ENCODE measurements at places on chromosomes 12 and 14.

DNA sequence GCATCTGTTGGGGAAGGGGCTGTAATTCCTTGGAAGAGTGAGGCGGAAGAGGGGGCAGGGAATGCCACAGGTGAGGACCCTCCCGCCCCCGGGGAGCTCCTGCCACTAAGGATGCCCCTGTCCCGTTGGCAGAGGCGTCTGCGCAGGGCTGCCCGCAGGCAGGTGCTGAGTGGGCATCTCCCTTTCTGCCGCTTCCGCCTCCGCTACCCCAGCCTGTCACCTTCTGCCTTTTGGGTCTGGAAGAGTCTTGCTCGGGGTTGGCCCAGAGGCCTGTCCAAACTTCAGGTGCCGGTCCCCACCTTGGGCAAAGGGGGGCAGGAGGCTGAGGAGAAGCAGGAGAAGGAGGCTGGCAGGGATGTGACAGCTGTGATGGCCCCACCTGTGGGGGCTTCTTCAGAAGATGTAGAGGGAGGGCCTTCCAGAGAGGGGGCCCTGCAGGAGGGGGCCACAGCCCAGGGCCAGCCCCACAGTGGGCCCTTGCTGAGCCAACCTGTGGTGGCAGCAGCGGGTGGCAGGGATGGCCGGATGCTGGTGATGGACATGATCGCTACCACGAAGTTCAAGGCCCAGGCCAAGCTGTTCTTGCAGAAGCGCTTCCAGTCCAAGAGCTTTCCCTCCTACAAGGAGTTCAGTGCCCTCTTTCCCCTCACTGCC is 10.0 kb downstream of the VRTN start:
- DNase-seq = no peak

GRCh38 chr14:59150990-59151389 is 37.5 kb upstream of the DAAM1 start:
- no peak for DNase-seq

DNA sequence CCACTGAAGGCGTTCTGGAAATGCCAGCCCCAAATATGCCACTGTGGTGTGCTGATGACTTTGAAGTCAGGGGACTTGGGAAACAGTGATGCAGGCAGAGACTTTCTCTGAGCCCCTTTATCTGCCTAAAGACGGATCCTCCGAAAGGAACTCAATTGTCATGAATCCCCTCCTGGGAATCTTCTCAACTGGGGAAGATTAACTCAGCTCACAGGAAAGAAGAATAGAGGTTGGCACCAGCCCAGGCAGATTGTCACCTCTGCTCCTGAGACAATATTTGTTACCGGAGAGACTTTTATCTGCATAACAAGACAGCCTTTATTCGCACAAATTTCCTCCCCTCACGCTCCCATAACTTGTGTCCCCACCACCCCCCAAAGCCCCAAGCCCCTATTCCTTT is 414.4 kb downstream of the FUT8 start:
- DNase-seq = peak; percentile 31

DNA sequence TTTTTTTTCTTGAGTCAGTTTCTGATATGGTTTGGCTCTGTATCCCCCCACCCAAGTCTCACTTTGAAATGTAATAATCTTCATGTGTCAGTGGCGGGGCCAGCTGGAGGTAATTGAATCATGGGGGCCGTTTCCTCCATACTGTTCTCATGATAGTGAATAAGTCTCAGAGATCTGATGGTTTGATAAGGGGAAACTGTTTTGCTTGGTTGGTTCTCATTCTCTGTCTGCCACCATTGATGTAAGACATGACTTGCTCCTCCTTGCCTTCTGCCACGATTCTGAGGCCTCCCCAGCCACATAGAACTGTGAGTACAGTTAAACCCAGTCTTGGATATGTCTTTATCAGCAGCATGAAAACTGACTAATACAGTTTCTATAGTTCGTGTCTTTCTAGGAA is 42.9 kb downstream of the WNK1 start:
- peak; percentile 24 for DNase-seq

DNA sequence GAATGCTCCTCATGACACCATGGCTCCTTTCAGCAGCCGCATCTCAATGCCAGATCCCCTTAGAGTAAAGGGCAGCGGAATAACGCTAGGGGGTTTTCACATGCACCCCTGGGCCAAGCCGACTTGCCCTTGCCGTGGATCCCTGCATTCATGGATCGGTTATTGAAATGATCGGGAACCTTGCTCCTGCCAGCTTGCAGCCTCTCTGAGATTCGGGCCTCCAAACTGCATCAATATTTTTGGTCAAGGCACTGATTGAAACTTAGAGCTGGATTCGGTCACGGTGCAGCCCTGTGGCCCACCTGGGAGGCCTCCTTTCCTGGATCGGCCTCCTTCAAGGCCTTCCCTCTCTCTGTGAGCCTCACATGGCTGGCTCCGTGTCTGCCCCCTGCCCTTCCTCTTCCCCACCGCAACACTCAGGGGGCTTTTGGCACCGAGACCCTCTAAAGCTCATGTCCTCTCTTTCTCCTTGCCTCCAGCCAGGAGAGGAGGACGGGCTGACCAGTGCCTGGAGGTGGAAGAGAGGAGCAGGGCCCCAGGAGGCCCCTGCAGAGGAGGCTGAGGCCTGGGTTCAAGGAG is 1.8 kb downstream of the PTPN6 start:
- no peak for DNase-seq

- DNase-seq = no peak
Measured at GRCh38 chr14:104770851-104771272, 17.9 kb downstream of the SIVA1 start.

GRCh38 chr14:79693935-79694334 is 517.4 kb downstream of the DIO2 start:
- no peak for DNase-seq

- DNase-seq = no peak
Measured at GRCh38 chr12:114949058-114949820, 265.3 kb upstream of the TBX3 start.

GRCh38 chr12:79547044-79547734 is 143.6 kb downstream of the PAWR start:
- DNase-seq = peak; percentile 99

GRCh38 chr12:105083551-105084105 is 630 bp downstream of the ALDH1L2 start:
- DNase-seq = no peak

DNA sequence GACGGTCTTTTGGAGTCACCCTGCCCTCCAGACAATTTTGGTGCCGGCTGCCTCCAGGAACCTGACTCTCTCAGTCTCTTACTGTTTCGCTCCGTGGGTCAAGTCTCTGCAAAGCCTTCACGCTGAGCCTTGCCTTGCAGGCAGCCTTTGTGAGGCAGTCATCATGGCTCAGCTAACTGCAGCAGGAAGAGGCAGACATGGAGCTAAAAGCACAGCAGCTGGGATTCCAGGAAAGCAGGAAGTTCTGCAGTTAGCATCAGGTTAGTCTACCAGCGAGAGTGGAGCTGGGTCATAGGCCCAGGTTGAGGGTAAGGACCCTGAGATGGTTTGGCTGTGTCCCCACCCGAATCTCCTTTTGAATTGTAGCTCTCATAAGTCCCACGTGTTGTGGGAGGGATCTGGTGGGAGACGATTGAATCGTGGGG is 305.4 kb downstream of the PCNX1 start:
- no peak for DNase-seq

- DNase-seq = no peak
Measured at GRCh38 chr14:54784657-54785056, 118.0 kb downstream of the GCH1 start.

GRCh38 chr14:99133636-99134515 is 138.1 kb downstream of the BCL11B start:
- DNase-seq = peak; percentile 50

DNA sequence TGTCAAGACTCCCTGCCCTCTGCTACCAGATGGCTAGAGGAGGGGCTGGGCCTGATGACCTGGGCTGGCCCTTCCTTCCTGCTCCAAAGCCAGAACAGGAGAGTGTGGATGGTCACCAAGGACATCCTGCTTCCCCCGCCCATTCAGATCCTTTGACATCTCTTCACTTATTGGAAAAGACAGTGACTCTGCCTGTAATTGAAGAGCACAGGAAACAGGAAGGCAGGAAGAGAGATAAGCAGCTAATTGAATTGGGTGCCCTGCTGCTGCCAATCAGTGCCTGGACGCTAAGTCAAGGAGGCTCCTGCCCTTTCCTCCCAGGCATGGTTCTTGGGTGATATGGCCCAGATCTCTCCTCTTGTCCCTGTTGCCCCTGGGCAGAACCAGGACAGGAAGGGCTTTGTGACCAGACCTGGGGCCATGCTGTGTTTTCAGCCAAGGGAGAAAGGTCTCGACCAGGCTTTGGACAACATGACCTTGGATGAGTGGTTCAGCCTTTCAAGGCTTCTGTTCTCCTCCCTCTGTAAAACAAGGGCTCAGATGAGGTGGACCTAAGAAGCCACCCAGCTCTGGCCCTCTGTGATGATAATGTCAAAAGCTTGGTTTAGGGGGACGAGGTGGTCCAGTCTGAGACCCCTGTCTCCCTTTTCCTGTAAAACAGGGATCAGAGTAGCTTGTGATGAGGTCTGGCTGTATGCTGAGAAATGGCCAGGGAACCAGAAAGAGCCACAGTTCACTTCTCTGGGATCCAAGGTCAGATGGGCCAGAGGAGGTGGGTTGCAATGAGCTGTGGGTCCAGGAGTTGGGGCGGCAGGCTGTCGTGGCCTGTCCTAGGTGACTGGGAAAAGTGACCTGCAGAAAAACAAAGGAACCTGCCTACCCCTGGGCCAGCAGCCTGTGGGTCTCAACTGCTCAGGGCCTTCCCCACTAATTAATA is 38.8 kb downstream of the FAM222A start:
- peak; percentile 91 for DNase-seq

DNA sequence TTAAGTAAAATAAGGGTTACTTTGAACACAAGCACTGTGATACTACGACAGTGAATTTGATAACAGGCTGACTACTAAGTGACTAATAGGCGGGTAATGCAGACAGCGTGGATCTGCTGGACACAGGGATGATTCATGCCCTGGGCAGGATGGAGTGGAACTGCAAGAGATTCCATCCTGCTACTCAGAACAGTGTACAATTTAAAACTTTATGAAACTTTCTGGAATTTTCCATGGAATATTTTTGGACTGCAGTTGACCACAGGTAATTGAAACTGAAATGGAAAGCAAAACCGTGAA is 46.0 kb downstream of the YEATS4 start:
- no peak for DNase-seq

DNA sequence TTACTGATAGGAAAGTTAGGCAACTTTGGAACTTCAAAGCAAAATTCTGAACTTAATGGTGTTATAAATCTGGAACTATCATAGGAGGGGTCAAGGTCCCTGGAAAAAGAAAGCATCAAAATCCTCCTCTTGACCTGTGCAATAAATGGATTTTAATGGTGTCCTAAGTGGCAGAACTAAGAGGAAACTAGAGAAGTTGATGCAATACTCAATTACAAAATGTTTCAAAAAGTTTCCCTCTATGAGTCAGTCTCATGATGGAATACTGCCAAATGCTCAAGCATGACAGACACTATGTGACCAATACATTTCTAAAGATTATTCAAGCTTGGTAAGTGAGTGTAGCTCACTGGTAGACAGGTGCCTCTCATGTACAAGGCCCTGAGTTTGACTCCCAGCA is 47.7 kb upstream of the ERGIC2 start:
- no peak for DNase-seq

DNA sequence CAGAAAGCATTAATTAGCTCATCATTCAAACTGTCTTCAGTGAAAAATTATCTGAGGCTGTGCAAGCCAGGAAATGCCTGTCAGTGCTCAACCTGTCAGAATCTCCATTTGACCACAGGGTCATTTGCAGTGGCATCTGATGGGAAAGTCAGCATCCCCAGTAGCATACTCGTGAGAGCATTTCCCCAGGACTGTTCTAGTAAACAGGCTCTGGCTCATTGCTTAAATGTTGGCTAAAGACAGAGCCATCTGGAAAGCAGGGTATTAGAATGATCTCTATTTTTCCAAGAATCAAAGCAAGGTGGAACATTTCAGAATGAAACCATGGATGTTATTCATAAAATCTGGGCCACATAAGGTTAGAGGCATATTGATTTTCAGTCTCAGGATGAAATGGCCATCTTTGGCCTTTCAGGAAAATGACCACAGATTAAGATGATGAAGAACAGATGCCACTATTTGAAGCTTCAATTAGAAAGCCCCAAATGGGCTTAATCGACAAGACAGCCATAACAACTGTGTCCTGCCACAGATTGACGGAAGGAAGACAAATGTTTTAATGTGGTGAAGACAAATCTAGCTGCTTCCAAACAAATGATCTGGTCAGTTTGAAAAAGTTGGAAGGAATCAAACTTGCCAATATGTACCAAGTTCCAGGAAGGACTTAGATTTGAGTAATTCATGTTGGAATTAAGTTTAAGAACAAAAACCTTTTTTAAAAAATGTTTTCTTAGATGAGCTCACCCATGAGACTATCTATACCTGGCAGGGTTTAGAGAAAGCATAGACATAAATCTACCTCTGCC is 94.0 kb upstream of the FAR2 start:
- DNase-seq = no peak

GRCh38 chr12:120902846-120903411 is 1.2 kb downstream of the SPPL3 start:
- DNase-seq = peak; percentile 27

GRCh38 chr12:52003016-52003550 is 3.7 kb upstream of the TAMALIN start:
- no peak for DNase-seq

- DNase-seq = no peak
Measured at GRCh38 chr12:34298971-34299801, 276.9 kb downstream of the ALG10 start.

GRCh38 chr14:83764656-83765599 is 1765.0 kb upstream of the FLRT2 start:
- DNase-seq = peak; percentile 1

All from mesendoderm (in vitro differentiated cells).